ENCODE measurements at places on chromosomes 1 and 21.

DNA sequence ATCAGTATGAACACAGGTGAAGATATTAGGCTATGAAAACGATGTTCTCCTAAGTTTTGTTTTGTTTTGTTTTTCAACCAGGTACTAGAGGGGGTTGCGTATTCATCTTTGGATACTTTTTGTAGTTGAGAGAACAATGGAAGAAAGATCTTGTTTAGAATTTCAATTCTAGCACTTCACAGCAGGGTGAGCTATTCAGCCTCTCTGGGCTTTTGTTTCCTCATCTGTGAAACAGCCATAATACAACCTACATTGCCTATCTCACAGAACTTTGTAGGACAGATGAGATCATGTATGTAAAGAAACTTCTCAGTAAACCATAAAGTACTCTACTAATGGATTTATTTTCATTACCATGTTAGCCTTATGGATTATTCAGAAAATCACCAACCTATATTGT is 199.5 kb downstream of the GPATCH2 start:
- DNase-seq = no peak

GRCh38 chr1:207025146-207025880 is 7.2 kb downstream of the C1orf116 start:
- no peak for DNase-seq

GRCh38 chr1:202189001-202189790 is 4.4 kb upstream of the LGR6 start:
- peak; percentile 77 for DNase-seq

DNA sequence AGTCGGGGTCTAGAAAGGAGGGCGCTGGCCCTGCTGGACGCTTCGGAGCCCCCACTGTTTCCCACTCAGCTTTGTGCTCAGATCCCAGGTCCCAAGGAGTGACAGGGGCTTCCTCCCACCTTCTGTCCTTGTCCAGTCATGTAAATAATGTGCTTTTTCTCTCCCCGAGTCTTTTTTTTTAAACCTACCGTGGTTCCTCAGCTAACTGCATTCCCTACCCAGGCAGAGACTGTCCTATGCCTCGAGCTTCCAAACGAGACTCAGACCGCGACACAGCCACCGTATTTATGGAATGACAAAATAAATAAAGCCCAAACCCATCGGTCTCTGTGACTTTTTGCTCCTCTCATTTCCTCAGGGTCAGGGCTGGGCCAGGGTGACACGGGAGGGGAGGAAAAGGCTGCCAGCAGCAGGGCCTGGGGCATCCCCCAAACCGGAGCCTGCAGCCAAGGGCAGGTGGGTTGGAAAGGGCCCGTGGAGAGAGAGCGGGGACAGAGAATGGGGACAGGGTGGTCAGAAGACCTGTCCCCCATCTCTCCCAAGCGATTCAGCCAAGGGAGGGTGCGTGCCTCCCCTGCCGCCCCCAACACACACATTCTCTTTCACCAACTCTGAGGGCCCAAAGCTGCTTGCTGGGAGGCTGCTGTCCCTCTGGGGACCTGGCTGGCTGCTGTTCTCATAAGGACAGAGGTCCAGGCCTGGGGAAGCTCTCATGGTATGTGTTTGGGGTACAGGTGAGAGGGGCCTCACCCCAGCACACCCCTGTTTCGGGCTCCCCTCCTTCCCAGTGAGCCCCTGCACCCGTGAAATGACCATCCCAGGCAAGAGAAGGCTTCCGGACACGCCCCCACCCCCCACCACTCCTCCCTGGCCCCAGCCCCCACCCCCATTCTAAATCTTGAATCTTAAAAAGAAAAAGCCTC is 55.4 kb downstream of the KCNAB2 start:
- no peak for DNase-seq

DNA sequence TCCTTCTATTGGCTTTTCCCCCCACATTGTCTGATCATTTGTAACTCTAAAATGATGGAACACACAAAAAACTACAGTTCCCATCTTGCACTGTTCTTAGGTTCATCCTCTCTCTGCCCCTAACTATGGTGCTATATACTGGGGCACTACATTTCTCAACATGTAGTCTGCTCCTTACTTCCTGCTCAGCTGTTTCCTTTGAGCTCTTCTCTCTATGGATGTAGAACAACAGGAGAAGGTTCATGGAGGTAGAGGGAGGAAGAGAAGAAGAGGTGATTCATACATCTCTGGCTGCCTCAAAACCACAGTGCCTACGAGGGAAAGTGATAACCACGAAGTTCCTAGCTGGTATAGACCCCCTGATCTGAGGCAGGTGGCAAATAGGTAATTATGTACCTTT is 7.0 kb upstream of the C1orf146 start:
- no peak for DNase-seq

- peak; percentile 52 for DNase-seq
Measured at GRCh38 chr1:152013664-152014237, 20.1 kb upstream of the S100A10 start.

DNA sequence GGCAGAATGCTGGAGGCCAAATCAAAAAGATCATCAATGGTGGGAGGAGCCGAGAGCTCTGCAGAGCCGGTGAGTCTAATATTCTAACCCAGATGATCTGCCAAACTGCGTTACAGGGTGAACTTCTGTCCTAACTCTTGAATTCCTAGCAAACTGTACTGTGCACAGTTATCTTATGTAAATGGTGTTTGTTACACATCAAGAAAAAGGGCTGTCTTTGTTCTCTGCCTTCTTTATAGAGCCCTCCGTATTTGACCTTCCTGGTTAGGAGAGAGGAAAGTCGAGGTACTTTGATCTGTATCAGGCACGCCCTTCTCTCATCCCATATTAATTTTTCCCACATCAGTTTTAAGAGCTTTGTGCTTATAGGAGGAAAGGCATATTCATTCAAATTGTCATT is 37.6 kb downstream of the MT1HL1 start:
- no peak for DNase-seq

DNA sequence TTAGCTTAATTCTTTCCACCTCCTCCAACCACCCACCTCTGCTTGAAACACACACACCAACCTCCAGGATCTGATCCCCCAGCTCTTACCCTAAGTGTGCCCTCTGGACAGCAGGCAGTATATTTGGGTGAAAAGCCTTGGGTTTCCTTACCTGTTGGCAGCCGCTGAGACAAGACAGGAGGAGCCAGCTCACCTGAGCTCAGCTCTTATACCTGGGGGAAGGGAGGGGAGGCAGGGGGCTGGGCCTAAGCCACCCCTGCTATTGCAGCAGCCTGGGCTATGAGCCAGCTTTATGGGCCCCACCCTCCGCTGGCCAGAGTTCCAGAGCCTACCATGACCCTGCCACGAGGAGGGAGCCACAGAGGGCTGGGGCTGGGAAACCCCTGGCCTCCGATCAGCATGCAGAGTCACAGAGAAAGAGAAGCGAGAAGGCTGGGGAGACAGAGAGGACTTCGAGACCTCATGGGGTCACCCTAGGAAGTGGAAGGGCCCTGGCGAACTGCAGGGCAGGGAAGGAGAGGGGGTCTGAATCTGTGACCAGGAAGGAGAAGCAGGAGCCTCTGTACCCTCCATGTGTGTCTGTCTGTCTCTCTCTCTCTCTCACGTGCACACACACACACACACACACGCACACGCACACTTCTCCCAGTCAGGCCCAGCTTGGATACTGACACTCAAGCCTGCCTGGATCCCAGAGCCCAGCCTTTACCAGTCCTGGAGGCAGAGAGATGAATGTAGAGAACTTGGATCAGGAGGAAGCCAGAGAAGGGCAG is at the start of gene S100A14:
TSS of gene S100A14 (minus strand) at position 182 of the 773 bp plus-strand sequence. CDS start 467 bp downstream, outside the sequence.
- DNase-seq = no peak

GRCh38 chr1:40742363-40743061 is 41.1 kb upstream of the KCNQ4 start:
- no peak for DNase-seq

DNA sequence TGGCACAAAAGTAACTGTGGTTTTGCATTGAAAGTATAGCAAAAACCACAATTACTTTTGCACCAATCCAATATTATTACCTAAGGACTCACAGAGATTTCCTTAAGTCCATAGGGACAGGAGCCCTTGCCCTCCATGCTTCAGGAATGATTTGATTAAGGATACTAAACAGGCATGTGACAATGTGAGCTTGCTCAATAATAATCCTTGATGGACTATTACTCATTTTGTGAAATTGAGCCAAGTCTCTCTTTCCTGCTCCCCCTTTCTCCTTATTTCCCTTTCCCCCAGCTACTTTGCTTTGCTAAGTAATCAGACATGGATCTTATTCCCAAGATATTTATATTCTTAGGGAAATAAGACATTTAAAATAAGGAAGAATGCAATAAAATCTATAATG is 21.6 kb upstream of the RGL1 start:
- DNase-seq = no peak

- no peak for DNase-seq
Measured at GRCh38 chr1:175635092-175635491, 108.3 kb downstream of the TNR start.

GRCh38 chr1:157195521-157196244 is 57.5 kb upstream of the ETV3 start:
- DNase-seq = no peak

DNA sequence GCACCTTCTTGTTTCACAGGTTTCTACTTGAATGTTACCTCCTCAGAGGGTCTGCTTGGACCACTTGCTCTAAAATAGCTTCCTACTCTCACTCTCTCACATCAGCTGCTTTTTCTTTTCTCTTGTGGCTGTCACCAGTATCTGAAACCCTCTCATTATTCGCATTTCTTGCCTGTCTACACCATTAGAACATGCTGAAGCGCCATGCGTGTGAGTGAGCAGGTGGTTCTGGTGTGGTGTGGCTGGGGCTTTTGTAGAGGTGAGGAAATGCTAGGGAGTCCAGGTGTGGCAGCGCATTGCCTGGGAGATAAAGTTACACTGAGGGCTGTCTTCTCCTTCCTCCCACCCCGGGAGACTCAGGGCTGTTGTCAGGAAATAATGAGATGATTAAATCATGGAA is 4.1 kb downstream of the ZNF362 start:
- DNase-seq = no peak

GRCh38 chr1:92485381-92486250 is 1.1 kb downstream of the GFI1 start:
- peak; percentile 82 for DNase-seq

DNA sequence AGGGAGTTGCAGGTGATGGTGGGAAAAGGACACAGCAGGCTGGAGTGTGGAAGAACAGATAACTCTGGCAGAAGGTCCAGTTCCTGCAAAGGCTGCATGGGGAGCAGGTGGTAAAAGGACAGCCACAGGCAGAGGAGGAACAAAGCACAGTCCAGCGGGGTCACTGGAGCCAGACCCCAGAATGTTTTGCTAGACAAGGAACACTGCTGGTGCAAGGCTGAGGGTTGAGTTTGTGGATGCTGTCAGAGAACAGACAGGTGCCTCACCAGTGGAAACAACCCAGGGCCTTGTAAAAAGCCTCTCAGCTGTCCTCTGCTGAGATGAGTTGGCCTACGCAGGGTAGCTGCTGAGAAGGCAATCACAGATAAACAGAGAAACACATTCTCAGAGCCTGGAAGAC is 101.7 kb downstream of the SSBP3 start:
- DNase-seq = no peak

- DNase-seq = no peak
Measured at GRCh38 chr1:156768610-156769295, 1.4 kb downstream of the PRCC start.

DNA sequence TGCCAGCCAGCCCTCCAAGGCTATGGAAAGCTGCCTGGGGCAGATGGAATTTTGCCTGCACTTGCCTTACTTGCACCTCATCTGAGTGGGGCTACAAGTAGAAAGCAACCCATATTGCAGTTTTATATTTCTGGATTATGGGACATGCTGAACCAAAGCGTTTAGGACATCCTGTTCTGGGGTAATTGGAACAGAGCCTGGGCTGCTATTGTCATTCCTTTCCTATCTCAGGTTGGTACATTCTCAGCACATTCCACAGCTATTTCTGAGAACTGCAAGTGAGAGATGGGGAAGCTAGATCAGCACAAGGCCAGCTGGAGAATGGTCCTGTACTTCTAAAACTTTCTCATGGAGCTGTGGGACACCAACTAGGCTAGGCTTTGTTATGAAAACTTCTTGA is 713.8 kb downstream of the KCNT2 start:
- DNase-seq = no peak
